ENCODE measurements at places on chromosomes 4 and X.
A peak's percentile ranks its signal among the peaks of the same experiment; 100 is the strongest.

DNA sequence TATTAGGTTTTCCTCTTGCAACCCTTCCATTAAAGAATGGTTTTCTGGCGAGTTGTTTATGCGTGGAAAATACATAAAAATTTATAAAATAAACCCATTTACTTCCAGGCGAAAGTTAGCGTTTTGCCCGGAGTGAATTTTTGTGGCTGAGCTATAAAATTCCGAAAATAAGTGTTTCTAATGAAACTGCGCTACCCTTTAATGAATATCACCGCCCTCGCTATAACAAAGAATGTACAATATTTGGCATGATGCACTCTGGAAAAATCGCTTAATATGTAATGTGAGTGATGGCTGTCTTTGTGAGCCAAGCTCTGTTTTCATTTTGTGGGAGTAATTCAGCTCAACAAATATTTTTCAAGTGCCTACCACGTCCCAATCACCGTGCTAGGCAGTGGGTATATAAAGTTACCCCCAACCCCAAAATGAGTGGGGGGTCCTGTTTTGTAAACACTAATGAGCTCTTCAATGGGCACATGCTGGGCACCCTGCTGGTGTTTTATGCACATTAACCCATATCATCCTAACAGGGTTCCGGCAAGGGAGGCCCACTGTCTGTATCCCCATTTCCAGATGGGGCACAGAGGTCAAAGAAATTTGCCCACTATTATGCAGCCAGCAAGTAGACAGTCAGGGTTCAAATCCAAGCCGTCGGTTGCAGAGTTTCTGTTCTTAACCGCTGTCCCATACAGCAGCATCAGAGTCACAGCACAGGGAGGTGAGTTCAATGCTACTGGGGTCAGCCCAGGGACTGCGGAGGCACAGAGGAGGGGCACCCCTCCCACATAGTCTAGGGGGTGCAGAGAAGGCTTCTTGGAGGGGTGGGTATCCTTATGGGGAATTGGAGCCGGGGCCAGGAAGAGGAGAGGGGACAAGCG, 65.7 kb upstream of the STX18 start:
- no peak for DNase-seq

- DNase-seq = no peak
Measured at GRCh38 chr4:40427128-40427527, 92.0 kb downstream of the CHRNA9 start.

DNA sequence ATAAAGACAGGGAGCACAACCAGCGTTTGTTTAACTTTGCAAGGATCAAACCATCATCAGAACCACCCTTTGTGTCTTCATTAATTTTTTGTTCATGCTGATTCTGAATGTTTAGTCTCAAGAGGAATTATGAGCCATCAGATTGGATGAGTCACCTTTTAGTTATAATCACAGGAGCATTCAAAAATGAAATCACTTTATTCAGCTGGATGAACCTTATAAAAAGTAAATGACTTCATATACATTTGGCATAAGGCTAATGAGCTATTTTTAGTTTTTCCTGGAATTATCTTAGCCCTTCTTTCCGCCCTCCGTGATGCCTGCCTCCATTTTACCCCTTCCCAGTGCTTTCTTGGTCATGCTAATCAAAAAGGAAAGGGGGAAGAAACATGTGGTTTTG, 103.6 kb downstream of the SORBS2 start:
- DNase-seq = no peak

DNA sequence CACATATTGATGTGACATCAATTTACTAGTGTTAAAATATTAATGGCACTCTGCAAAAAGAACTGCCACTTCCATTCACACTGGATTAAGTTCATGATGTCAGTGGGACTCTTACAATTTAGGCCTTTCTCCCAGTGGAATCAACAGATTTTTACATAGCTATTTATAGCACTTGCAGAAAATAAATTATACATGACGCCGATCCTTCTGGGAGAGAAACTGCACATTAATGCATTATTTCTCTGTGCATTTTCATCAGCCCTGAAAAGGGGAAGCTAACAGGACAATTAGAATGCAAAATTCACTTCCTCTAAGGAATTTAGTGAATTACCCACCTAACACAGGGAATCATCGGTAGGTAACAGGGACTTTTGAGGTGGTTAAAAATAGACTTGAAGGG, 15.7 kb downstream of the LGI2 start:
- DNase-seq = no peak

DNA sequence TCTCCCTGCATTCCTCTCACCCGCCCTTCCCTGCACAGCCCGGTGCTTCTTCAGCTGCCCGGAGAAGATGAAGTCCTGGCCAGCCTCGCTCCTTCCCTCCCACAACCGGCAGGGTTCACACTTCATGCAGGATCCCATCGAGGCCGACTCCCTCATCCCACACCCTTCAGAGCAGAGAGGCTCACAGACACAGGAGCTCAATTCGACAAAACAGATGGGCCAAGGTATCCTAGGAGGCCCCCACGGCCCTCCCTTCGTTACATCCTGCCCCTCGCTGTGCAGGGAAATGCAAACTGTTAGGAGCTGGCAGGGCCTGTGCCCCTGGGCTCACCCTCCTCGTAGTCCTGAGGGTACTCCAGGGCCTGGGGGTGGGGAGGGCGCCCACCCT, 238.1 kb downstream of the DHRSX start:
- DNase-seq = no peak

GRCh38 chrX:134501941-134502340, 42.0 kb downstream of the HPRT1 start:
- DNase-seq = no peak

- no peak for DNase-seq
Measured at GRCh38 chr4:85407546-85407945, 67.4 kb upstream of the ARHGAP24 start.

GRCh38 chr4:70728091-70728490, 6.3 kb downstream of the RUFY3 start:
- DNase-seq = peak; percentile 65

DNA sequence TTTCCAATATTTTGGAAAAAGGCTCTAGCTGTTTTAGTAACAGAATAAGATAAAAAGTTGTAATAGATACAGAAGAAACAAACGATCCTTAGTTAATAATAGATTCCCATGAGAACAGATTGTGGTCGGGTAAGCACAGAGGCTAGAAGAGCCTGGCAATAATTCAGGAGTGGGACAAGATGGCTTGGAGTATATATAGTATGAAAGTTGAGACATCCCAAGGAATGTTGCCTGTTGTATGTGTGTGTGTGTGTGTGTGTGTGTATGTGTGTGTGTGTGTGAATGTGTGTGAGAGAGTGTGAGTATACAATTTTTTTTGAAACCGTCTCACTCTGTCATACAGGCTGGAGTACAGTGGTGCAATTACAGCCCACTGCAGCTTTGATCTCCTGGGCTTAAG, 150.7 kb downstream of the PDGFC start:
- DNase-seq = no peak

DNA sequence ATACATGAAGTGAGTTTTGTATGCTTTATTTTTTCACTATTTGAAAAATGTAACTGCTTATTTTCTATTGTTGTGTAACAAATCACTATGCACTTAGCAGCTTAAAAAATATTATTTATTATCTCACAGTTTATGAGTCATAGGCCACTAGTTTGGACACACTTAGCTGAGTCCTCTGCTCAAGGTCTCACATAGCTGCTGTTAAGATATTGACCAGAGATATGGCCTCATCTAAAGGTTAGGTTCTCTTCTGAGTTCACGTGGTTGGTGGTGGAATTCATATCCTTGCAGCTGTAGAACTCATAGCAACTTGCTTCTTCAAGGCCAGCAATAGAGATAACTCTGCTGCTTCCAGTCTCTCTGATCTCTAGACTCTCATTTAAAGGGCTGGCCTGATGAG, 534.4 kb downstream of the SPRY1 start:
- no peak for DNase-seq

GRCh38 chrX:131792356-131792749, 230.7 kb upstream of the STK26 start:
- no peak for DNase-seq

GRCh38 chrX:11758400-11759171, 549 bp downstream of the MSL3 start:
- peak; percentile 75 for DNase-seq

- no peak for DNase-seq
Measured at GRCh38 chr4:112857461-112857860, 192.0 kb upstream of the ANK2 start.

GRCh38 chr4:10205223-10205622, 88.6 kb upstream of the WDR1 start:
- no peak for DNase-seq

DNA sequence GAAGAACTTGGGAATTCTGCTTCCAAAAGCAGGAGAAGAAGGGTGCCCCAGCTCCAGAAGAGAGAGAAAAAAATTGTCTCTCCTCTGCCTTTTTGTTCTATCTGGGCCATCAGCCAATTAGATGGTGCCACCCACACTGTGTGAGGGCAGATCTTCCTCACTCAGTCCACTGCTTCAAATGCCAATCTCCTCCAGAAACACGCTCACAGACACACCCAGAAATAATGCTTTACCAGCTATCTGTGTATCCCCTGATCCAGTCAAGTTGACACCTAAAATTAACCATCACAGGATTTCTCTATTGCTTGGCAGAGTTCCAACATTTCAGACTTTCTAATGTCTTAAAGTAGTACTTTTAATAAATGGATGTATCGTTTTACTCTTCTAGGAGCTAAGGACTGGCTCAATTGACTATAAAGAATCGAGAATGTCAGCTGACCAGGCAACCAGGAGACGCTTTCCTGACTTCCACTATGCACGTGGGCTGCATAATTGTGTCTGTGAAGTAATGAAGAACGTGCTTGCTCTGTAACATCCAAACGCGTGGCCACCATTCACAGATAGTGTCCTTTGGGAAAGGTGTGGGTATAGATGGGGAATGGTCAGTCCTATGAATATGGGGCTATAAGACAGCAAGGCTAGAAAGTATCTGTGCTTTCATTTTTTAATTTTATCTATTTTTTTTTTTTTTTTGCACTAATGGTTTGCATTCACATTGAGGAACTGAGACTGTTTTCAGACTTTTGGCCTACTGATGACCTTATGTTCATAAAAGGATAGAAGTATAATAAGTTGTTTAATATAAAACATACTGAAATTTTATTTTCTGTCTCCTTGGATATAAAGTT, 9.9 kb upstream of the SMIM20 start:
- DNase-seq = no peak

DNA sequence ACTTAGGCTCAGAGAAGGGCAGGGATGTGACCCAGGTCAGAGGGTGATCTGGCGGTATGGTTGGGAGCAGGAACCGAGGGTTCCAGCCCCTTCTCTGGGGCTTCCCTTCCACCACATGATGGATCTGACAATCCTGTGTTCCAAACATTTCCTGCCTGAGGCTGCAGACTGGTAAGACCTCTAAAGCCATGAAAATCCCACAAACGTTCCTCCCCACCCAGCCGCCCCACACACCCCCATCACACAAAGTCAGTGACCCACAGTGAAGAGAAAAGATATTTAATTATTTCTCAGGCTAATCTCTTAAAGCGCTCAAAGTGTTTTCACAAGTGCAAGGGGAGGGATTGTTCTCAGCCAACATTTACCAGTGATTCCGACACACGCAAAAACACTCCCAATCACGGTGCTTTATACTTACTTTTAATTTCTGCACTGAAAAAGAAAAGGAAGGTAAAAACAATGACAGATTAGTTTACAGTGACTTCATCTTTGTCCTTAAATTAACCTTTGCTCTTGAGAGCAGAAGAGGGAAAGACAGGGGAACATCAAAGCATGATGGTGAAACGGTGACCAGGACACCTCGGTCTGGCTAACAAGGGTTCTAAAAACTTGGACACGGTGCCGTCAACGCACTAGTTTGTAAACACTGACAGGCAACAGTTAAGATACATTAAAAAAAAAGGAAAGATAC, 42.4 kb downstream of the WDR1 start:
- no peak for DNase-seq

- peak; percentile 23 for DNase-seq
Measured at GRCh38 chrX:54776987-54777672, 20.9 kb downstream of the ITIH6 start.

DNA sequence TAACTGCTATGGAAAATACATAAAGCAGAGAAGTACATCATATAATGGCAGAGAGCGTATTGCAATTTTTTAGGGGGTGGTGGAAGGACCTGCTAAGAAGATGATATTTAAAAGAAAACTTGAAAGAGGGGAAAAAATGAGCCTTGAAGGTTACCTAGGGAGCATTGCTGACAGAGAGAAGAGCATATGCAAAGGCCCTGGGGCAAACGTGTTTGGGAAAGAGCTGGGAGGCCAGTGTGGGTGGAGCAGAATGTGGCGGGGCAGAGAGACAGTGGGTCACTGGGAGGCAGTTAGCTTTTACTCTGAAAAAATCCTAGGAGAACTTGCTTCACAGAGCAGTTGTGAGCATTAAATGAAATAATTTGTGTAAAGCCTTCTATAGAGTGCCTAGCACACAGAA, 157.0 kb downstream of the SHROOM3 start:
- DNase-seq = no peak
